M059J (cell line): ENCODE measurements at places on chromosomes 12 and 14. TPM values are rescaled to one million over a fixed set of nuclear protein-coding genes. Genes with fewer than 3 reads are reported as not detected.

Gene MTA1
- total RNA-seq, result 8.9 and 20.3 TPM in 2 replicates

Gene RASAL1
- total RNA-seq, result not detected in 2 replicates

Gene CHPT1
- total RNA-seq, result 28.6 and 34.6 TPM in 2 replicates

Gene SOAT2
- total RNA-seq, result 0.22 TPM in 1 of 2 replicates, not detected in the other

Gene BHLHE41
- total RNA-seq, result 5.0 and 7.4 TPM in 2 replicates

Gene GPR132
- total RNA-seq, result 0.44 TPM in 1 of 2 replicates, not detected in the other

Gene ADAM21
- total RNA-seq, result 0.05 and 0.49 TPM in 2 replicates

Gene PRIM1
- total RNA-seq, result 51.0 and 52.5 TPM in 2 replicates

Gene RPL10L
- not detected in 2 replicates for total RNA-seq

- DNase-seq, result no peak
Observed at GRCh38 chr12:105205322-105206048, 30.5 kb downstream of the APPL2 start.

DNA sequence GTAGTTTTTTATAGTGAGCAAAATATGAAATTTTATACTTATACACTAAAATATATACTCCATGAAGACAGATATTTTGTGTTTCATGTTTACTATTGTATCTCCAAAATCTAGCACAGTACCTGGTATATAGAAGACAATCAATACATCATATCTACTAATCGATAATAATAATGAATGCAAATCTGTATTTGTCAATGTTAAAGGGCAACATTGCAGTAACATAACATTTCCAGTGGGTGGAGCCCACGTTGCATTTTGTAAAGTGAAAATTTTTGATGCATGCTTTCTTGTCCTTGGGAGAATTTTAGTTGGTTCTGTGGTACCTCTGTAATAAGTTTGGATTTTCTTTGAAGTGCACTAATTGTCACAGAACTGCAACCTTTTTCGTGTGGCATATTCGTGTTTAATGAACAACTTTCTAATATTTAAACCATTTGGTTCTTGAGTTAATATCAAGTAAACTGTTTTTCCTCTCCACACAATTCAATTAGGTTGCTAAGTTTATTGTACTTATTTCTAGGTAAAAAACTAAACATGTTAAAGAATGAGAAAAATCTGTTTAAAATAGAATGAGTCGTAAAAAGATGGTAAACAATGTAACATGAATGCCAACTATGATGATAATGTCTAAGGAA, 47.4 kb downstream of the AVPR1A start:
- peak; percentile 8 for DNase-seq

GRCh38 chr12:5946388-5946787, 1.3 kb upstream of the ANO2 start:
- no peak for DNase-seq

GRCh38 chr12:9367201-9367600, 159.0 kb upstream of the PZP start:
- DNase-seq, result no peak

DNA sequence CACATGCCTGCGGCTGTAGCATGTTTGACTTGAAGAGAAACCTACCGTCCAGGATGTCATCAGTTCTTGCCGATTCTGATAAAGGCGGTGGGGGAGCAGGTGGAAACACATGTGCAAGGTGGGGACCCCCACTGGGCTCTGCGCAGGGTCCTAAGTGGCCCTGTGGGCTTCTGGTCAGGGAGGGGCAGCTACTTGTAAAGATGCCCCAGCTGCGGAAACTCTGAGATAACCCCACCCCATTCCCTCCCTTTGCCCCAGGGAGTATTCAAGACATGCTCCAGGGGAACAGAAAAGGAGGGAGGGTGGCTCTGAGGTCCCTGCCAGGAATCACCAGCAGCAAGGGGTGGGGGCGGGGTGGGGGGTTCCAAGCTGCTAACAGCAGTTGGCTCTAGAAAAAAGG, 67.6 kb downstream of the PIWIL1 start:
- no peak for DNase-seq

DNA sequence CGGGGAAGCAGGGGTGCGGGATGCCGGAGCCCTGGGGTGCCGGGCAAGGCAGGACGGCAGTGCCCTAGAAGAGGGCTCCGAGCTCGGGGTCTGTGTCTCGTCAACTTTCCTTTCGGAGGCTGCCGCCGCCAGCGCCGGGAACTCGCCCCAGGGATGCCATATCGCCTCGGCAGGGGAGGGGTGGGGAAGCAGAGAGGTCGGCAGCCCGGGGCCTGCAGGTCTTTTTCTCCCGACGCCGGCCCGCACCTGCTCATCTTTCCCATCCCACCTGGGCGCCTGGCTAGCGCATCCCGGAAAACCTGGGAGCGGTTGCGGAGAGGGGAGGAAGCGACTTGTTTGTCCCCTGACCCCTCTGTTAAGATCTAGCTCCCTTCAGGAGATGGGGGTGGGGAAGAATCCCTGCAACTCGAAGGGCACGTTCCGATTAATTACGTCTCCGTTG, 547 bp downstream of the CNTN1 start:
- no peak for DNase-seq

- DNase-seq, result peak; percentile 80
Observed at GRCh38 chr12:4506870-4507269, 31.8 kb upstream of the RAD51AP1 start.

DNA sequence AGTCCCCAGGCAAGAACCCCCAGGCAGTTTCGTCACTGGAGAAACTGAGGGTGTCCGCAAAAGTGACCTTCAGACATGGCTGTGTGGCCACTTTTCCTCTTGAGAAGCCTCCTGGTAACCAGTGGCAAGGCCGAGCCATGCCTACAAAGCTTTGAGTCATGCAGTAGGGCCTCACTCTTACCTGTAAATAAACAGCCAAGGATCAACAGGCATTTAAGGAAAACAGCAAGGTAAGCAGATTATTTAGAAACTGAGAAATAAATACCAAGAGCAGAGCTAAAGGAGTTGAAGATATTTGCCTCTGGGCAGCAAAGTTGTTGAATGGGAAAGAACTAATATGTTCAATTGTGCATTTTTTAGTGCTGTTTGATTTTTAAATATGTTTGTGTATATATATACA, 141.0 kb upstream of the BCL2L14 start:
- DNase-seq, result no peak

DNA sequence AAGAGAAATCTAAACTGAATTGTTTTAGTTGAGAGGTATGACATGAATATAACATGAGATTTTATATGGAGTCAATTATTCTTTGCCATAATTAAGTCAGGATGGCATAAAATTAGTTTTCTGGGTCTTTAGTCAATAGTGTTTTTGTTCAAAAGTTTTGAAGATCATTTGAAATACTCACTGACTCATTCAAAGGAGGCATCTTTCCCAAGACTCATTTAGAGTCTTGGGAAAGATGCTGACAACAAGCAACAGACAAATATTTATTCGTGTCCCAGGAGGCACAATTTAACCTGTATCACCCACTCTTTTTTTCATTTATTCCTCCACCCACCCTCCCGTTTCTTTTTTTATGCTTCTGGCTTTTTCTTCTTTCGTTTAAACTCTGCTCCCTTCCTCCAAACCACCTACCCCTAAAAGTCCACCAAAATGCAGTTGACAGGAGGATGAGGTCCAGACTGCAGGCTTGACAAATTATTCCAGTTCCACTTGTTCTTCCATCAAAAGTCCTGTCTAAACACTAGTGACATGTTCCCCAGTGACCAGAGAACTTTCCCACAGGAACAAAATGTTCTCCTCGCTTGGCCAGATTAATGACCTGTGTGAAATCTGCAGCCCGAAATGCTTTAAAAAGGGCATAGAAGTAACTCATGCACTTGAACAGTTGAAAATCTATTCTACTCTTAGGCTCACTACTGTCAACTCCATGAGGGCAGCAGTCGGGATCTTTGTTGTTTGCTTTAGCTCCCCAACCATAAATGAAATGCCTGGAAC, 43.3 kb upstream of the CSRP2 start:
- no peak for DNase-seq

DNA sequence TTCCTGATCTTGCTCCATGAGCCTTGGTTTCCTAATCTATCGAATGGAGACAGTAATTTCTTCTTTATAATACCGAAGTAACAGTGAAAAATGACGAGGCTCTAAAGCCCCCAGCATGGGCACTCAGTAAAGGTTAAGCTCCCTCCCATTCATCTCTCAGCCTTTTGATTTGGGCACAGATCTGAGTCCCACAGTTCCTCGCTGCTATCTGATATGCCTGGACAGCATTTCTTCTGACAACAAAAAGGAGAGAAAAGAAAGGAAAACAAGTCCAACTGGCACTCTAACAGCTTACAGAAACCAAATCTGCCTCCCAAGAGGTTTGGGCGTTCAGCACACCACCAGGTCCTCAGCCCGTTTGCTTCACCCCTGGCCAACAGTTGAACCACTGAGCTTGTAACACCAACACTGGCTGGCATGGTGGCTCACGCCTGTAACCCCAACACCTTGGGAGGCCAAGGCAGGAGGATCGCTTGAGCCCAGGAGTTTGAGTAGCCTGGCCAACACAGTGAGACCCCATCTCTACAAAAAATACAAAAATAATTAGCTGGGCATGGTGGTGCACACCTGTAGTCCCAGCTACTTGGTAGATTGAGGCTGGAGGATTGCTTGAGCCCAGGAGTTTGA, 19.5 kb downstream of the CCDC88C start:
- DNase-seq, result no peak

- peak; percentile 48 for DNase-seq
Observed at GRCh38 chr14:55075628-55076175, 24.3 kb downstream of the MAPK1IP1L start.

- no peak for DNase-seq
Observed at GRCh38 chr14:91155626-91156089, 41.8 kb downstream of the DGLUCY start.

GRCh38 chr12:27974735-27975221, 2.2 kb upstream of the PTHLH start:
- DNase-seq, result no peak

DNA sequence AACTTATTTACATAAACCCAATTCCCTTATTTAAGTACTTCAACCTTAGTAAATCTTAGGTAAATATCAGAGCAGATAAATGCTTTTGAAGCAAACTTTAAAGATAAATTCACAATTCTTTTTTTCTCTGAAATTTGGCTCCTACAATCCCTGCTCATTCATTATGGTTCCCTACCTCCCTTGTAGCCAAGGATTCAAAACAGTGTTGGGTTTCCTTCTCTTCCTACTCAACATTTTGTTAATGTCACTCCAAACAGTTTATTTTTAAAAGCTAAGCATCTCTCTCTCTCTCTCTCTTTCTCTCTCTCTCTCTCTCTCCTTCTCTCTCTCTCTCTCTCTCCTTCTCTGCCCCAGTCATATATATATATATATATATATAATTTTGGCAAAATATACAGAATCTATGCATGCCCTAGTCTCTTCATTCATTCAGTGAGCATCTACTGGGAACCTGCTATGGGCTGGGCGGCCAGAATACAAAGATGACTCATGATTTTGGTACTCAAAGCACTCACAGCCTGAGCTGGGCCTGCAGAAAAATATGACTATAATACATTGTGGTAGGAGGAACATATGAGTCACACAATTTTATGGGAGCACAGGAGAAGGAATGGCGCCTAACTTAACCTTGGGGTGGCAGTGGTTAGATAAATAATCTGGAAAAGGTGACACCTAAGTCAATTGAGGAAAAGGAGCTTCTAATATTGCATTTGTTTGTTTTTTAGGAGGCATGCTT, 123.7 kb upstream of the DHRS4 start:
- peak; percentile 97 for DNase-seq

- DNase-seq, result no peak
Observed at GRCh38 chr14:23663127-23663526, 27.0 kb downstream of the DHRS2 start.

- peak; percentile 99 for DNase-seq
Observed at GRCh38 chr12:11580125-11580751, 69.2 kb upstream of the ETV6 start.

DNA sequence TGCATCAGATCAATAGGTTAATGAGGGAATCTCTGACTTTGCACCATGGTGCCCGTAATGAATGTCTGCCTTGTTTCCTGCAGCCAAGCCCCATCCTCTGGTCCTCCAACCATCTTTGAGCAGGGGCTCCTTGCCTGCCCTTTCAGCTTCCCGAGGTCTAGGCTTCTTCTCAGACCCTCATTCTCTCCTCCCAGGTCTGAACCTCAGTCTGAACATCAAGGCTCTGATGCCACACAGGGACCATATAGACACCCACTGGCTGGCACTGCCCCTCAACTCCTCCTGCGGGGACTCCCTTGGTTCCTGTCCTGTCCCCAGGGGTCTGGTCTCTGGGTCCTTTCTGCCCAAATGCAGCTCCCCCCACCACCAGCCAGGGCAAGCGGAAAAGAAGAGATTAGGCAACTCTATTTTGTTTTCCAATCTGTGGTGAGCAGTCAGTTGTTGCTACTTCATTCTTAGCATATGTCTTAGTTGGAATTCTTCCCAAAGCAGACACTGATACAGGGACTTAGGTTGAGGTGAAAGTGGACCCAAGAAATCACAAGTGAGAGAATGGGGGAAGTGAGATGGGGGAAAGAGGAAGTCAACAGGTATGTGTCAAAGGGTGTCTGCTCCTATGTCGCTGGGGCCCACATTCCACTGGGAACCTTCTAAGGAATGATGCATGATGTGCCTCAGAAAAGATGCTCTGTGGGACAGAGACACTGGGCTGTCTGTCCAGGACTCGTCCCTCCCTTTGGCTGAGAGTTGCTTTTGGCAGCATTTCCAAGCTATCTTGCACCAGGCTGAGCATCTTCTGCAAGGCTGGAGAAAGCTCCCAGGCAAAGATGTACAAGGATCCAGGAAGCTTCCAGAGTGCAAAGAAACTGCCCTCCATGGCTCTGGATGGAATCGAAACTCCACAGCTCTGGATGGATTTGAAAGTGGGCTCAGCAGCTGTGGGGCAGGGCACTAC, 1096.5 kb upstream of the TMEM132C start:
- DNase-seq, result no peak

DNA sequence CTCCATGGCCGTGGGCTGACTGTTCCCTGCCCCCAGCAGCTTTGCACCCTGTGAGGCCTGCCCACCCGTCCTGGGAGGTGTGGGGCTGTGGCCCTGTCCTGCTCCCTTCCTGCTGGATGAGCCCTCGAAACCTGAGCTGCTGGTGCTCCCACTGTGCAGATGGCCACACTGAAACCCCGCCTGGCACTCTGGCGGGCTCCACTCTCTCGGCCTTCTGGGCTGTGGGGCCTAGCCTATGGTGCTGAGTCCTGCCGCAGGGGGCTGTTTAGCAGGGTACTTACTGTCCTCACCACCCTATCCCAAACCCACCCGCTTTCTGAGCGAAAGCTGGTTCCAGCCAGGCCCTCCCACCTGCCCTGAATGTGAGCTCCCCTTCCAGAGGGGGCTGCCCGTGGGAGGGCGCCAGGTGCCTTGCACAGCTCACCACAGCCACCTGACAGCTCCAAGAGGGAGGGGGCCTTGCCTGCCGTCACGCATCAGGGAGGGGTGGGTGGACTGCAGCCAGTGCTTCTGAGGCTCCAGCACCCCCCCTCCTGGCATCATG, 7.3 kb downstream of the SLC25A47 start:
- DNase-seq, result no peak

- DNase-seq, result peak; percentile 83
Observed at GRCh38 chr14:64632056-64632455, 72.2 kb upstream of the PLEKHG3 start.

- no peak for DNase-seq
Observed at GRCh38 chr14:94029265-94029664, 3.1 kb downstream of the OTUB2 start.

DNA sequence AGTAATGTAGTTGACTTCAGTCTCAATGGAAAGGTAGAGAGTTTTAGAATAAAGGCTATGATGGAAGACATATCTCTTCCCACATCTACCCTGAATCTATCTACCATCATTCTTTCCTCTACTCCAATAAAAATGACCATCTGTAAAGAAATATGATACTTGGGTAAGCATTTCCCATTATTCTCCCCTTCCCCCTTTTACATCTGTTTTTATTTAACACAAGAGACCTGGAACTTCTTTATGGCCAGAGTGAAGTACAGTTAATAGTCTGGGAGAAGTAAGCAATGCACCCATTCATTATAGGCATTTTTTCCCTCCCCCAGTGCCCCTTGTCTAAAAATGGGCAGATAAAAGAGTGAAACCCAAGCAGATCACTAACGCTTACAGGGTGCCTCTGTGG, 6.5 kb downstream of the TPH2 start:
- no peak for DNase-seq
